ENCODE measurements at places on chromosomes 7 and 10.

- no peak for DNase-seq
These were observed 122.5 kb upstream of the KLF6 start for GRCh38 chr10:3907514-3907913.

- DNase-seq: no peak
These were observed 16.8 kb upstream of the VPS26A start for GRCh38 chr10:69107176-69107490.

- no peak for DNase-seq
These were observed 699 bp downstream of the GHITM start for GRCh38 chr10:84140036-84140379.

DNA sequence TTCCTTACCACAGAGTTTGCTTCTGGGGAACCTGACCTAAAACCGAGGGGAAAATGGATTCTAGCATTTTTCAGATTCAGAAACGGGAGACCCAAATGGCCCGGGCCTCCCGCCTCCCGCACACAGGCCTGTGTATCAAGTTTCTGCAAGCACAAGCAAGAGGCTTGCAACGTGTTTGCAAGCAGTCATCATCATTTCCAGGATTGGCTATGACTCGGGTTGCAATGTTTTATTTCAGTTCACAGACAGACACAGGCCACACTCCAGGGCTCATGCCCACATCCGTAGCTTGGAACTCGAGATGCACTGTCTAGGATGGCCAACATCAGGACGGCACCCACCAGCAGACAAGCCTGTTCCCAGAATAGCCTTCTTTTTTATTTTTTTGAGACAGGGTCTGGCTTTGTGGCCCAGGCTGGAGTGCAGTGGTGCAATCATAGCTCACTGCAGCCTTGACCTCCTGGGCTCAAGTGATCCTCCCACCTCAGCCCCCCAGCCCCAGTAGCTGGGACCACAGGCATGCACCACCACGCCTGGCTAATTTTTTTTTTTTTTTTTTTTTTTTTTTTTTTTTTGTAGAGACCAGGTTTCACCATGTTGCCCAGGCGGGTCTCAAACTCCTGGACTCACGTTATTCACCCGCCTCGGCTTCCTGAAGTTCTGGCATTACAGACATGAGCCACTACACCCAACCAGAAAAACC, 68.1 kb upstream of the FOXK1 start:
- no peak for DNase-seq

- no peak for DNase-seq
These were observed 550.6 kb downstream of the GLRX3 start for GRCh38 chr10:130686689-130687300.

- DNase-seq: no peak
These were observed 85.8 kb downstream of the GSAP start for GRCh38 chr7:77330169-77330882.

- no peak for DNase-seq
These were observed 7.6 kb downstream of the SP8 start for GRCh38 chr7:20779041-20779440.

GRCh38 chr7:114392686-114393085, 21.9 kb upstream of the FOXP2 start:
- no peak for DNase-seq

DNA sequence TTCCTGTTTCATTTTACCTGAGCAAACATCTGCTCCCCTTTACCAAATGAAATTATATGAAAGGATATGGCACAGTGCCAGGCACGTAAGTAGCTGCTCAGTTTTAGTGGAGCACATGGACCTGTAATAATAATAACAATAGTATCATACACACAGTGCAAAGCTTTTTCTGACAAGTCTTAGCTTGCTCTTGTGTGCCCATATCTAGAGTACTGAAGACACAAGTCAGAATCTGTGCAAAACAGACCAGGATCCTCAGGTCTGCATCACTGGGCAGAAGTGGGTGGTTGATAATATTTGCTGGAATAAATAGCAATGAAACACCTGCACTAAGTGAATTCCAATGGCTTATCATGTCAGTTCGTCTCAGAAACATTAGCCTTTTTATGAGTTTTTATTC, 85.5 kb upstream of the DKK1 start:
- no peak for DNase-seq

DNA sequence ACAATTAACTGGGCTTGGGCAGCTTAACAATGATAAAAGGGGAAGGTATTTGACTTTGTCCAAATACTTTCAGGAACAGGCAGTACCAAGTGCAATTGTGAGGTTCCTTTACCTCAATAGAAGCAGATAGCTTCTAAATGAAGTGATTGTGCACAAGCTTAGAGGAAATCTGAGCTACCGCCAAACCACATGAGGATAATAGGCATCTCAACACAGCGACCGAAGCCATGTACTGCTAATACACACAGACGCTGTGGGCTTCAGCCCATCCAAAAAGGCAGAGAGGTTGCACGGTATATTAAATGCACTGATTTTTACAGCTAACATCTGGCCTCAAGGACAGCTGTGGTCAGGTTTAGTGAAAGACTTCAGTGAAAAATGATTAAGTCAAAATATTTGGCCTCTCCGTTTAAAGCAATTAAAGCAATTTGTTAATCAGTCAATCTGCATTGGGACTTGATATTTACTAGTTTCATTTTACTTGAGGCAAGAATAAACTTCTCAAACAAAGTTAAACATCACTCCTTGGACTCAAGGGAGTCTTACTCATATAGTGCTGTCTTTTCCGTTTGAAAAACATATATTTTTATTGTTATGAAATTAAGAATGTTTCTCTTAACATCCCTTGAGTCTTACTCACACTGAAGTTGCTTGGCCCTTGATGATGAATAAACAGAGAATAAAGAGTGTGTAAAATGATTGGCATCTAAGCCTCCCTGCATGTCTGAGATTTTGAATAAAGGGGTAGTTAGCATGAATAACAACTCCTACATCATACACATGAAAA, 306.3 kb downstream of the C7orf25 start:
- no peak for DNase-seq

DNA sequence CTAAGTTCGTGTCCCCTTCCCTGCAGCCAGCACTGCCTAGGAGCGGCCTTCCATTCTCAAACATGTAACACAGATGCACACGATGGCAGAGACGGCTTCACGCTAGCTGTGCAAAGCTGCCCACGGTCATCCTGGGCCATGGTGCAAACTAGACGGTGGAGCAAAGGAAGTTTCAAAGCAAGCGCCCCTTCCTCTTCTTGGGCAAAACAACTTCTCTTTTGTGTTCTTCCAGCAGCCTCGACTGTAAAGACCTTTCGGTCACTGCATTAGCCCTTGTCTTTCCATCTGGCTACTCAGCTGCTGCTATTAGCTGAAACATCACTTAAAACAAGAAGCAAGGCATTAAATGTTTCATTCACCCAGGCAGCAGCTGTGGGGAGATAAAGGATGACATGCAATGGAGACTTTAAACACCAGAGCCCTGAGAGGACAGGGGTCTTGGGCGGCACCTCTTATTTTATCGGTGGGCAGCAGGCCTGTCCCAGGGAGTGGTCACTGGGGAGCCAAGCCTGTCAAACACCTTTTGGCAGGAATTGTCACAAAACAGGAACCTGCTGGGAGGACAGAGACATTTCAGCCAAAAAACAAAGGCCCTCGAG, 214.8 kb downstream of the KLF6 start:
- DNase-seq: no peak

DNA sequence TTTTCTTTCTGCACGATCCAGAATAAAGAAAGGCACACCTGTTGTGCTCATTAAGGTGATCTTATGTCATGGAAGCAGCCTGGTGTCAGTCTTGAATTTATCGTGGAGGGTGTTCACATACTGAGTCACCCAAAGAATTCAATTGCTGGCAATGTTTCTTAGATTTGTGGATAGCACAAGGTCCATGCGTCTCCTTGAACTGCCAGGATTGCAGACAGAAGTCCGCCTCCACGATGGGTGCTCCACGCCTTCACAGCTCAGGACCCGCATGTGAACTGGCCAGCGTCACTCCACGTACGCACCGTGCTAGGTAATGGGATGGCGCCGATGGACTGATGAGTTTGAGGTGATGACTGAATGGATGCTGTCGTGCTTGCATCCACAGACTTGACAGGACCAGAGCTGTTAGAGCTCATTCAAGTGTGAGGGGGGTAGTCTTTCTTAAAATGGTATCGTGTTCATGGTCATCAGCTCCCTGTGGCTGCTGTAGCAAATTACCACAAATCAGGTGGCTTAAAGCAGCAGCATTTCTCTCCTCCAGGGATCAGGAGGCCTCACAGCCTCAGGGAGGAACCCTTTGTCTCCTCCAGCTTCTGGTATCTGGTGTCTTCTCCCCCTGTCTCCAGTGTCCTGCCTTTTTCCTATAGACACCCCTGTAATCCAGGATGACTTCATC, 65.4 kb upstream of the DNAJB6 start:
- no peak for DNase-seq

DNA sequence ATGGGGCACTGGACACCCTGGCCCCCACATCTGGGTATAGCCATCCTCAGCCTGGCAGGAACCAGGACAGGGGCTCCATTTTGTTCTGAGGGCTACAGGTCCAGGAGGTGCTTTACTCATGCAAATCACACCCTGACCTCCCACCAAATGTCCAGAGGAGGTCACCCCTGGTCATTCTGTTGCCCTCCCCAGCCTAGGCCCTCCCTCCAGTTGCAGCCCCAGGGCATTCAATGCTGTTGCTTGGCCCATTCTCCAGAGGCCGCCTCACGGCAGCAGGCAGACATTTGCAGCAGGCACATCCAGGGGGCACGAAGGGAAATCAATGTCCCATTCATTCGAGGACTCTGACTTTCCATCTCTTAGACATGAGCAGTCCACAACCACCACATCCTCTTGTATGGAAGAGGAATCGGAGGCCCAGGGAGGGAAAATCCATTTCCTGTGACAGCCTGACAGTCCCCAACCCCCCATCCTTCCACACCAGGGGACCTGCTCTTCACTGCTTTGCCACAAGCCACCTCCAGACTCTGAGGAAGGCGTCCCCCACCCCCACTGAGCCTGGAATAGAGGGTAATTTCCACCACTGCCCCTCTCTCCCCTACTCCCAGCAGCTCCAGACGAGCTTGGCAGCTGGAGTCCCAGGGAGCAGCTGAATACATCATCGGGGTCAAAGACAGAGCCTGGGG, 76.2 kb upstream of the UNC5B start:
- no peak for DNase-seq

- no peak for DNase-seq
These were observed 71.6 kb upstream of the GJD4 start for GRCh38 chr10:35533565-35533964.

- no peak for DNase-seq
These were observed 317.8 kb upstream of the MTPN start for GRCh38 chr7:136294977-136295376.

DNA sequence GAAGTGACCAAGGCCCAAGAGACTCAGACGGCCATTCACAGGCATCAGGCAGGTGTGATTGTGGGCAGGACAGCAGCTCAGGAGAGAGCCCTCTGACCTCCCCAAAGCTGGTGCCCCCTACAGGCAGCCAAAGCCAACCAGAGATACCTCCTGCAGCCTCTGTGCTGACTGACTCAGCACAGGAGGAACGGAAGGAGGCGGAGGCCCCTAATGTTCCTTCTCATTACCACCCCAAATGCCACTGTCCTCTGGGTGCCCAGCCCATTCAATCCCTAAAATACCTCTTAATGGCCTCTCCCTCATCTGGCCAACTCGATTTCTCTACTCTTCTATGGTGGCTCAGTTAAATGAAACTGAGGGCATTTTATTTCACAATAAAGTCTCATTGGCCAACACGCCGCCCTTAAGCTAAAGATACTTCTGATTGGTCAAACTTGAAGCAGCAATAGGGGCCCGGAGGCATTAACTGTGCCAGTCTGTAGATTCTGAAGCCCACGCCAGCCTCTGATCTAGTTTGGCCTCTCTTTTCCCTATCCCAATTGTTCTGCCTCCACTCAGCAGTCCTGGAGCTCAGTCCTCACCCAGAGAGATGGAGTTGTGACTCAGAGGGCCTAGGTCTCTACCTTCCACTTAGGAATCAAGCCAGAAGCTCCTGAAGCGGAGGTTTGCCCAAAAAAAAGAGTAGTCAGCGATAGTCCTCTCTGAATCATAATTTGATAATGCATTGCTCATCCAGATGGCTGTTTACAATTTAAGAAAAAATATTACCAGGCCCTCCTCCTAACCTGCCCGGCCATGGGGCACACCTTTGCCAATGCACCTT, 1.2 kb downstream of the CYREN start:
- DNase-seq: peak; percentile 38

Data from activated T-helper 1 cell treated with anti-CD3 and anti-CD28 coated beads, Interleukin-2, amount 50 U/mL, for 16 hours (primary cell).